Breast epithelium (tissue), 4 donors: ENCODE measurements at places on chromosomes 7 and 10. TPM values are rescaled to one million over a fixed set of nuclear protein-coding genes. Genes with fewer than 3 reads are reported as not detected.

- no peak for DNase-seq
Observed at GRCh38 chr10:78602201-78602932, 466.4 kb upstream of the ZMIZ1 start.

DNA sequence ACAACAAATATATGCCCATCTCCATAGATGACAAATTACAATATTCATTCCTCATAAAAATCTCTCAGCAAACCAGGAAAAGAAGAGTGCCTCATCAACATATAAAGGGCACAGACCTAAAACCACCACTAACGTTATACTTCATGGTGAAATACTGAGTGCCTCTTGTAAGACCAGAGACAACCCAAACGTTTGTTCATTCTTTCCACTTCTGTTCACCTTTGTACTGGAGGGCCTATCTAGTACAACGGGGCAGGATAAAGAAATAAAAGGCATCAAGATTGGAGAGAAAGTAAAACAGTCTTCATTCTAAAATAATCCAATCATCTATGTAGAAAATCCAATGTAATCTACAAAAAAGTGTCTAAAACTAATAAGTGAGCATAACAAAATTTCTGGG is 79.1 kb downstream of the LARP4B start:
- no peak for DNase-seq

- DNase-seq = no peak
Observed at GRCh38 chr7:121519548-121520521, 123.7 kb upstream of the FAM3C start.

The C10orf53 gene
- total RNA-seq = not detected

The LRIT1 gene
- not detected for total RNA-seq
